Daoy (cell line): ENCODE measurements at places on chromosomes 2 and 18. TPM values are rescaled to one million over a fixed set of nuclear protein-coding genes. Genes with fewer than 3 reads are reported as not detected.

DNA sequence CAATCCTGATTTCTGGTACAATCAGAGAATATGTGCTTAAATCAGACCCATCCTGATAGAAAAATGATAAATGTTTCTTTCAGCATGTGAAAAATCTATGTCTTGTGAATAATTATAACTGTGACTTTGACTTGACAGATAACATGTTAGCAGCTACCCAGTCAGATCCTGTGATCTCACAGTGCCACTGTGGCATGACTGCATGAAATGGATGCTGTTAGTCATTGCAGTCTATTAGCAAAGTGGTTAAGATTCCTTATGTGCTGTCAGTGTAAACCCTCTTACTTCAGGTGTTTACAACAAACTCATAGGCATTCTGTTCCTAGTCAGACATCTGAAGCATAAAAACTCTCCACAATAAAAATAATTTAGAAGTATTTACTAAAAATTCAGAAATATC, 244.6 kb upstream of the RND3 start:
- peak; percentile 65 for DNase-seq

DNA sequence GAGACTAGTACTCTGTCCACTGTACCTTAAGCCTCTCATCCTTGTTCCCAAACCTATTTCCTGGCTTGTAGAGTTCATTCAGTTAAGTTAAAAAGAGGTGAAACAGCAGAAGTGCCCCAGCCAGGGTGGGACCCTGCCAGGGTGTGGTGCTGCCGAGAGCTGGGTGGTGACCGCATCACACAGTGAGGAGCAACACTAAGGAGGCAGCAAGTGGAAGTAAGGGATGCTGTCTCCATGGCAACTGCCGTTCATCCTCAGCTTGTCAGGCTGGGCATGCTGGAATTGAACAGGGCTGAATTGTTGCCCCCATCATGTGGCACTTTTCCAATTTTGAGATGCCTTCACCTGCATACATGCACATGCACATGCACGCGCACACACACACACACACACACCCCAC, 77.0 kb downstream of the VSNL1 start:
- DNase-seq = no peak

- DNase-seq = peak; percentile 77
Observed at GRCh38 chr2:220104871-220105351, 477.5 kb downstream of the SLC4A3 start.

The NTSR2 gene
- not detected in 2 replicates for total RNA-seq

The IMPA2 gene
- total RNA-seq = 14.4 and 18.2 TPM in 2 replicates

The LRP1B gene
- not detected in 2 replicates for total RNA-seq

DNA sequence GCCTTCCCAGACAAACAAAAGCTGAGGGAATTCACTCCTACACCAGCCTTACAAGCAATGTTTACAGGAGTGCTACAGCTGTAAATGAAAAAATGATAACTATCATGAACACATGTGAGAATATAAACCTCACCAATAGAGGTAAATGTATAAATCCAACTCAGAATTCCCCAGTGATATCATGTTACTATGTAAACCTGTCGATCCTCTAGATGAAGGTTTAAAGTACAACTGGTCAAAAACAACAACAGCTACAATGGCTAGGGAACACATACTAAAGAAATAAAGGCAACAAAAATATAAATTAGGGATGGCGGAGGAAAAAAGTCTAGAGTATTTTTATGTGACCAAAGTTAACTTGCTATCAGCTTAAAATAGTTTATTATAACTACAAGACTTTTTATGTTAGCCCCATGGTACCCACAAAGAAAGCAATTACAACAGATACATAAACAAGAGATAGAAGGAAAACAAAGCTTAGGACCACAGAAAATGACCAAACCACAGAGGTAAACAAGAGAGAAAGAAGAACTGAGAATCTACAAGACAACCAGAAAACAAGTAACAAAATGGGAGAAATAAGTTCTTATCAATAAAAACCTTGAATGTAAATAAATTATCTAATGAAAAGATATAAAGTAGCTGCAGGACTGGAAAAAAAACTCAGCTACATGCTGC, 8.3 kb downstream of the CERKL start:
- no peak for DNase-seq
